ENCODE measurements at places on chromosomes 12 and 14.

DNA sequence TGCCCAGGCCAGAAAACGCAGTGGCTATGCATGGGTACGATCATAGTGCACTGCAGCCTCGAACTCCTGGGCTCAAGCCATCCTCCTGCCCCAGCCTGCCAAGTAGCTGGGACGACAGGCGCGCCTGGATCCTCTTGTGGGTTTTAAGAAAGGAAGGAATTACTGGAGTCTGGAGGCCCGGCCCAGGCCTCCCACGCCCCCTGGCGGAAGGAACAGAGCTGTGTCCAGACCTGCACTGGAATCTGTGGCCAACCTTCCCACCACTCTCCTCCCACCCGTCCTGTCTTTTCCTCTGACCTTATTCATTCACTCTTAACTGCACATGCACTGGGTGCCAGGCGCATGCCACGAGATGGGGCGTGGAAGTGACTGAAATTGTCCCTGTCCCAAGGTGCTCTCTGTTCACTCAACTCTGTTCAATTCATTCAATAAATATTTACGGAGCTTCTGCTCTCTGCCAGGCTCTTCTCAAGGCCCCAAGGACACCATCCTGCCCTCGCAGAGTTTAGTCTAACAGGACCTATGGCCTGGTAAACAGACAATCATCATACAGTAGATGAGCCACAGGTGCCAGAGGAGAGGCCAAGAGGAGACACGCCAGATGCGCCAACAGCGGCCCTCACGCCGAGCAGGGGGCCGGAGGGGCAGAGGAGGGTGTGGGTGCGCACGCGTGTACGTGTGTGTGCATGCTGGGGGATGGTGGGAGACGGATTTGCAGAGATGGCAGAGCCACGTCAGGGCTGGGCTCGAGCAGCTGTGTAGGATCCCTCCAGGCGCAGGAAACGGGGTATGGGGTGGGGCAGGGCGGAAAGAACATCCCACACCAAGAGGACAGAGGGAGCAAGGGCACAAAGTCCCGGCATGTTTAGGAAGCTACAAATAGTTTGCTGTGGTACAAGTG is 13.7 kb upstream of the TMEM106C start:
- no peak for DNase-seq

DNA sequence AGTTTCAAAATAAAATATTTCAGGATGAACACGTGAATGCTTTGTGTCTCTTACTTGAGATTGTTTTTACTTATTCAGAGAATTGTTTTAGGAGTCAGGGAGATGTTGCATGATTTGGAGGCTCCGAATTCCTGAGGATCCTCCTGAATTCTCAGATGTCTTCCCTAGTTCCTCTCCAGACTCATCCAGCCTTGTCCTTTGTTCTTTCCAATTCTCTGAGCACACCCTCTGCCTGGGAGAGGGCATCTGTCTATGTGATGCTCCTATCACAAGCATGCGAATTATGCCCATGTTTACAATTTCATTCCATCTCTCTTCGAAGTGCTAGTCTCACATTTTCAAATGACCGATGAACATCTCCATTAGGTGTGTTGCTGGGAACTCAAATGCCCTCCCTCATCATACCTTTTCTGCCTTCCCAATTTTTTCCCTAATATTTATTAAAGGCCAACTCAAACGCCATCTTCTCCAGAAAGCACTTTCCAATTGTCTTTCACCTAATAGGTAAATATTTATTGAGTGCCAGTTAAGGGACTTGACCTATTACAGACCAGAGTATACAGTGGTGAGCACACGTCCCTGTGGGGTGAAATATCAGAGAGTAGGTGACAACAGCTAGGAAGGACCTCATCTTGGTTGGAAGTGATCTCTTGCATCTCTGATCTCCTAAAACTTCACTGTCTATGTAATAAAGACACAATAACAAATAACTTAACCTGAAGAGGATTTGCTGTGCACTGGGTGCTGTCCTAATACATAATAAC is 64.4 kb downstream of the ARF6 start:
- no peak for DNase-seq

- no peak for DNase-seq
These were observed 127.4 kb downstream of the CALM1 start for GRCh38 chr14:90523961-90524875.

DNA sequence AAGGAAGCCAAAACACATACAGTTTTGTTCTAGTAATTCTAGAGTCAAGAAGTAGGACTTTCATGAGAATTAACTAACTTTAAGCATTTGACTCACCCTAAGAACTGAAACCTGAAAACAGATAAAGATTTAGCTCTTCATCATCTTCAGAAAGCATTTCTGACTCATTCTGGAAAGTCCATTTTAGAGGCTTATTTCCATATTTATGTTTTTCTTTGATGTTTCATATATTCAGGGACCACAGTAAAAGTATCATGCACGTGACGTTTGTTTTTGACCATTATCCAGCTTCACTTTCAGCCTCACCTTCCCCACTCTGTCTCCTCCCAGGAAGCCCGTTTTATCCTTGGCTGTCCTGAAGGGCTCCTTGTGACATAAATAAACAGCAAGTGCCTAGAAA is 79.2 kb downstream of the MDGA2 start:
- DNase-seq: no peak

DNA sequence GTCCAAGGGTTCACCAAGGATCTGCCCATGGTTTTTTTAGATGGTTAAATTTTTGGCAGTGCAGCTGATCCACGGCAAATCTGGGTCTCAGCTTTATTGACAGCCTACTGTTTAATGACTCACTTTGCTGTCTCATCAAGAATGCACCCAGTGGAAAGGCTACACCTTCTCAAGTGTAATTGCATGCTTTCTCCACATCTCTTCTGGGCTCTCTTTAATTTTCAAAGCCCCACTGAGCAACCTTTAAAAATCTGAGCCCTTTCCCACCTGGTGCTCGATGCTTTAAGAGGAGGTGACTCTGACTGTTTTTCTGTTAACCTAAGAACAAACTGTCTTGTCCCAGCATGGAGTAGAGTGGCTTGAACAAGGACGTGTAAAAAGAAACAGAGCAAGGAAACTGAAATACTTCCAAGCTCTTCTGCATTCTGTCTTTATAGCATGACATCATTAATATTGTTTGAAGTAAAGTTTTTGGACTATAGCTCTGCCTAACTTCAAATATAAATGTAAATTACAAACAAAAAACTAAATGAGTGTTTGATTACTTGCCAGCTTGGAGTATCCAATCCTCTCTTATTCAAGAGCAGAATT is 214.2 kb upstream of the KRR1 start:
- no peak for DNase-seq

DNA sequence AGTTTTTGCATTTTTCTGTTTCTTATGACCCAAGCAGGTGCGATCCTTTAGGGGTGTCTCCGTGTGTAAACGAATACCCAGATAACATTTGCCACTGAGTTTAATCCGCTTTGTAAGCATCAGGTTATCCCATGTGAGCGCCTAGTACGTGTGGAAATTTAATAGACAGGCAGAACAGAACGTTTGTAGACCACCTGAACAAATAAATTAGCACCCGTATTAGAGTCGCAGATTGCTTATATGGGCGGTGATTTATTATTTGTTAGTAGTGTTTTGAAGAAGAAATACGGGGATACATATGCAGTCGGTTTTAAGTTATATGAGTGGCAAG is 325 bp downstream of the C12orf60 start:
- no peak for DNase-seq
